ENCODE measurements at places on chromosomes 3 and 15.

DNA sequence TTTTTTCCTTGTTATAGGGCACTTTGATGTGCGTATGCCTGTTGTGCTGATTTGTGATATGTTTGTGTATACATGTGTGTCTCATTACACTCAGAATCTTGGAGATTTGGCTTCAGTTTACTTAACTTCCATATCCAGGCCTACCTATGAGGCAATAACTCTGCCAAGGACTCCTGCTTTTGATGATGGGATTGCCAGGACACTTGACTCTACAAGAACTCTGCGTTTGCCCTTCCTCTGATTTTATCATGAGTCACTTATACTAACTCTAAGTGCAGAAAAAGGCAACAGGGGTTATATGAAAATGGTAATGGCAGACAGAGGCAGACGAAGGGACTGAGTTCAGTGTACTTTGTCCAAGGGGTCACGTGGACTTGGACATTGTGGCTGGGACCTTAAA lies 33.6 kb downstream of the MCTP2 start:
- DNase-seq: no peak

DNA sequence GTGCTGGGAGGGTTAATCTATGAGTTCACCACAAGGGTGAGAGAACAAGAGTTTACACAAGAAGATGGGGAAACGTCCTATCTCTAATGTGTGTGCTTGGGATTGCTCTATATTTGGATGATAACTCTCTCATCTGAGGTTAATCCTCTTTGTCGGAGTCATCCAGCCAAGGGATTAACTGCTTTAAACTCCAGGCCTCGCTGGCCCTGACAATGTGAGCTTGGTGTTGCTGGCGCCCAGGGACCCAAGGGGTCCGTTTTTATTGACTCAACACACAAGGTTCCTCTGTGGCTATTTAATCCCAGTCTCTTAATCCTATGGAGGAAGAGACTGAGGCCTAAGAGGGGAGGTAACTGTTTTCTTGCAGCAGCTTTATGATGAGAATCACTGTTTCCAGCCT lies 14.2 kb downstream of the SV2B start:
- DNase-seq: no peak

DNA sequence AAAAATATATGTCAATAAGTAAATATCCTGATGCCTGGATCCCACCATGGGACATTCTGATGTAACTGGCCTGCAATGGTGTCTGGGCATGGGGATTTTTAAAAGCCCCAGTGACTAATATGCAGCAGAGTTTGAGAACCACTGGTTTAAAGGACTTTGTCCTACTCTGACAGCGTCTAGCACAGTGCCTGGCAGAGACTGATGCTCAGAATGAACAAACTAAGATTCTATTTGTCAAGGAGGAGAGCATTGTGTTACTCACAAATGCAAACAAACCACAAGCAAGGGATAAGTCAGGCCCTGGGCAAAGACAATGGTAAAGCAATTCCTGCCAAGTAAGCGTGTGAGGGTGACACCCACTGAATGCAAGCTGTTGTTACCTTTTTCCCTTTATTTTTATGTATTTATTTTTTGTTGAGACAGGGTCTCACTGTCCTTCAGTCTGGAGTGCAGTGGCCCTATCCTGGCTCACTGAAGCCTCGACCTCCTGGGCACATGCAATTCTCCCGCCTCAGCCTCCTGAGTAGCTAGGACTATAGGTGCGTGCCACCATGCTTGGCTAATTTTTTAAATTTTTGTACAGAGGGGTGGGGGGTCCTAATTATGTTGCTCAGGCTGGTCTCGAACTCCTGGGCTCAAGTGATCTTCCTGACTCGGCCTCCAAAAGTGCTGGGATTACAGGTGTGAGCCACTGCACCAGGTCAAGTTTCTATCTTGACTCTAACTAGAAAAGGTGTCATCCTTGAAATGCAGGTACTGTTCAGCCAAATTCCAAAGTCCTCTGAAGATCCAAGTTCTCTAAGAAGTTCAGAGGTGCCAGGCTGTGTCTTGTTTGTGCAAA lies 909 bp upstream of the GPD1L start:
- DNase-seq: no peak

GRCh38 chr3:128491691-128491940 lies 1.4 kb downstream of the GATA2 start:
- no peak for DNase-seq

DNA sequence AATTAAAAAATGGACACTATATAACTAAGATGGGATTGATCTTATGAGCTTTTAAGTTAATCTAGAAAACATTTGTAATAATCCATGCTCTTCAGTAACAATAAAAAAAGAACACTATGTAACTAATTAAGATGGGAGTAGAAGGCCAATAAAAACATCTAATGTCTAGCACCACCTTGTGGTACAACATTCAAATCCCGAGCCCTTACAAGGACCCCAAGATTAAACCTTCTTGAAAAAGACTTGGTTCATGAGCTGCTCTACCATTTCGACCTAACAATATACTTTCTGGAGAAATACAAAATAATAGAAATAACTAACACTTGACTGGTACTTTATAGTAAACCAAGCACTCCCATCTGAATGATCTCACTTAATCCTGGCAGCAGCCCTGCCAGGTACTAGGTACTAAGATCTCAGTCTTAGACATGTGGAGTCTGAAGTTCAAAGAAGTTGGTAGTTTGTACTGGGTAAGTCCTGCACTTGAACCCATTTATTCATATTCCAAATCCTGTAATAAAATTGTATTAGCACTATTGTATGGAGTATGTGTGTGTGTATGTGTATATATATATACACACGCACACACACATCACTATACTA lies 21.8 kb downstream of the METTL6 start:
- no peak for DNase-seq

DNA sequence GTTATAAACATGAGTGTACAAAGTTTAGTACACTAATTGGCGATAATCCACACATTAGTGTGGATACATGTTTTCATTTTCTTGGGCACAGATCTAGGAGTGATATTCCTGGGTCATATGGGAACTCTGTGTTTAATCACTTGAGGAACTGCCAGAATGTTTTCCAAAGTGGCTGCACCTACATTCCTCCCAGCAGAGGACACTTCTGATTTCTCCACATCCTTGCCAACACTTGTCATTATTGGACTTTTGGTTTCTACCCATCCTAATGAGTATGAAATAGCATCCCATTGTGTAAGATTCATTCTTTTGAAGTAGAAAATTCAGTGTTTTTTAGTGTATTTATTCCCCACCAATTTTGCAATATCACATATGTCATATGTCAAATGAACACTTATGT lies 53.6 kb downstream of the CFAP92 start:
- DNase-seq: no peak

- no peak for DNase-seq
These were observed 78.3 kb upstream of the POLG start for GRCh38 chr15:89412905-89413411.

DNA sequence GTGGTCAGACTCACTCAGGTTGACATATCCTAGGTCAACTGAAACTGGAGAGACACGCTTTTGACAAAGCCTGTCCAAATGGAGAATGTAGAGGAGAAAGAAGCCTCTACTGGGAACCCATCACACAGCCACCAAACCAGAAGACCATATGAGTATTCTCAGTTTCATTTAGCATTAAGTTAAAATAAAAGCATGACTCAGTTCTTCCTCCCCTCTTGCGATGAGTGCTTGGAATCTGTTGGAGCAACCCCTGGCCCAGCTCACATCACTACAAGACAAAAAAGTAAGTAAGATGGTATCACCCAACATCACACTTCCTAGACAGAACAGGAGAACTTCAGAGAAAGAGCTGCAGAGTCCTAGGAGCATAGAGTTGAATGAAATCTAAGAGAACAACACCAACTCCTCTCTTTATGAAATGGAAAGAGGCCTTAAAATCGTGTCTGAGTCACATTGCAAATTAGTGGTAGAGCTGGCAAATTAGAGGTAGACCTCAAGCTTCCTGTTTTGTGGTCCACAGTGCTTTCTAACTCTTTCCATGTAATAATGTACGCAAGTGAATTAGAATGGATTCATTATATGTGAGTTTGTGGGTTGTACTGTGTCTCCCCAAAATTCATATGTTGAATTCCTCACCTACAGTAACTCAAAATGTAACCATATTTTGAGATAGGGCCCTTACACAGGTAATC lies 51.2 kb downstream of the FGF12 start:
- DNase-seq: no peak

DNA sequence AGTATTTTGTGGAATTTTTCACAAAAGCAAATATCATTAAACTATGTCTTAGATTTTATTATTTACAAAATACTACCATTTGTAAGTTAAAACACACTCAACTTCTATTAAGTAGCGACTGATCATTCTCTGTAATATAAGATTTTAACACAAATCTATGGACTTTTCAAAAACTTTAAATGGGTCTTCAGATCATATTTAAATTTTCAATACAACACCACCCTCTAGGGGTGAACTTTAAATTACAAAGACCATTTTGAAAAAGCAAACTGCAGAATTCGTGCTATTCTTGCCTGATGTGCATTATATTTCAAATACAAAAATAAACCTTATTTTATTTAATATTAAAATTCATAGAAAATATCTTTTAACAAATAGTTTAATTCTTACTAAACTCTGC lies 8.2 kb upstream of the VGLL4 start:
- DNase-seq: no peak

- DNase-seq: no peak
These were observed 43.7 kb upstream of the TUBGCP5 start for GRCh38 chr15:23083115-23083514.

GRCh38 chr3:129413687-129414506 lies 14.5 kb downstream of the EFCAB12 start:
- DNase-seq: no peak

DNA sequence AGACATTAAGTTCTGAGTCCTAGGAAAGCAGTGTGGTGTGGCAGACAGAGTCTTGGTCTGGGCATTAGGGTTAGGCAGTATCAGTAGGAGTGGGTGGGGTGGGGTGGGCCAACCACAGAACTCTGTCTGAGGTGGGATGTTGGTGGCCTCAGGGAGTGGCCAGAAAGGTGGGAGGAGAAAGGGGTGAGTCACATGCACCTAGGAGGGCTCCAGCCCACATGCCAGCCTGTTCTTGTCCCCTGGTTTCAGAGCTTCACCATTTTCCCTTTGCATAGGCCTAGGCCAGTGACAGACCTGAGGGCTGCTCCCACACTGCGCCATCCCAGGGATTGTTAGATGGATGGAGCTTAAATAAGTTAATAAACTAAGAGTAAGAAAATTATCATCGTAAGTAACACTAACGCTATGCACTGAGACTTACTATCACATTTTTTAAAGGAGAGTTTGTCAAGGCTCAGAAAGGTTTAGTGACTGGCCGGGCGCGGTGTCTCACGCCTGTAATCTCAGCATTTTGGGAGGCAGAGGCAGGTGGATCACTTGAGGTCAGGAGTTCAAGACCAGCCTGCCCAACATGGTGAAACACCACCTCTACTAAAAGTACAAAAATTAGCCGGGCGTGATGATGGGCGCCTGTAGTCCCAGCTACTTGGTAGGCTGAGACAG lies 33.8 kb downstream of the DNASE1L3 start:
- no peak for DNase-seq

DNA sequence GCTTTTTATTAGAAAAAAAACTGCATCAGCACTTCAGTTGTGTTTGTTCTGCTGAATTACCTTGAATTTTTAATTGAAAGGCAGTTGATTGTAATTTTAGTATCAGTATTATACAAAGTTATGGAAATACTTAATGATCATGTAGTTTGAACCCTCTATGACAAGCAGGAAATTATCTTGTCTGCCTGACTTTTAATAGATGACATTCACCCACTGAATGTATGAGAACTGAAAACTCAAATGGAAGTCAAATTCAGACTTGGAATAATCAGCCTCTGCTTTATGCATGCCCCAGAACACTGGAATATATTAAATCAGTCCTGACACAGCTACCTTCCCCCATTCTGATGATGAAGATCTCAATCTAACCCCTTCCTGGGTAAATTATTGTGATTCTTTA lies 73.5 kb downstream of the SLC49A4 start:
- DNase-seq: no peak

DNA sequence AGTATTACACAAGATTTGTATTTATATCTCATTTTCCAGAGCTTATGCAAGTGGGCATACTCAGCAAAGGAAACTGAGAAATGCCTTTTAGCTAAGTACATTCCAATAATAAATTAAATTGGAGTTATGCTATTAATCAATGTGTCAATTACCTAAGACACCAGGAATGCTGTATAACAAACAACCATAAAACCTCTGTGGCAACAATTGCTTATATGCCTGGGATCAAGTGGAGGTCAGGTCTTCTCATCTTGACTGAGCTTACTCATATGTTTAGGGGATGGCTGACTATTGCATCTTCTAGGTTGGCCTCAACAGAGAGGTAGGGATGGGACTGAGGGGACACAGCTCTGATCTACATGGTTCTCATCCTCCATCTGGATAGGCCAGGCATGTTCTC lies 30.7 kb downstream of the CD200R1L start:
- DNase-seq: no peak

- DNase-seq: no peak
These were observed at the start of gene UBA7 for GRCh38 chr3:49813497-49814174. Gene UBA7 (minus strand): TSS chr3:49813953. CDS start chr3:49813787, 166 bp downstream.

DNA sequence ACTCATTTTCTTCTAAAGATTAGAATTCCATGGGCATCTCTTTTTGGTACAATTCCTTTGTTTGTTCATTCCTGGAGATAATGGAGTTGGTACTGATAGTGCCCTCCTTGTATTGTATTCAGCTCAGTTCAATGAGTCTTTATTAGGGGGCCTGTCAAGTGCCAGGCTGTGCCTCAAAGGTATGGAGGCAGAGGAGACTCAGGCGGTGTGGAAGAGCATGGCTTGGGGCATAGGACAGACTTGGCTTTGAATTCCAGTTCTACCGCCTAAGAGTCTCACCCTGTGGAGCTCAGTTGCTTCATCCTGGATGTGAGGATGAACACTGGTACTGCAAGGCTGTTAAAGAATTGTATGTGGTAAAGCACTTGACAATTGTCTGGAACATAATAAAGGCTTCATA lies 196.6 kb upstream of the IL12A start:
- no peak for DNase-seq

DNA sequence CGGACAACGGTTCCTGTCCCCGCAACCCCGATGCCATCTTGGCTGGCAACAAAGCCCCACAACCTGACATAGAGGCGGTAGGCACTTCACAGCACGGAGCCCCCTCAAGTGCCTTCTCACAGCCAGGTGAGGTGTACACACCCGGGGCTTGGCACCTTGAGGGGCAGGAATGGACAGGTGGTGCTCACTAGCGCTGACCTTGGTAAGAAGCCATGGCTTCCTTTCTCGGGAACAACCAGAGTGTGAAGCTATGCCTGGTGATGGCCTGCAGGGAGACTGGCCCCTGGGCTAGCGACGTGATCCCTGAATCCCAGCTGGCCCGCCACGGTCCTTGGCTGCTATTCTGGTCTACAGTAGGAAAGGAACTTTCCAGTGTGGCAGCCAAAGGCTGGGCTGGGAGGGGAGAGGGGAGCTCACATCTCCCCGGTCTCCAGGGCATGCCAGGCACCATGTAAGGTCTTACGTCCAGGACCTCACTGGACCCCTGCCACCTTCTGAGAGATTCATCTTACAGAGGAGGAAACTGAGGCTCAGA lies 70.6 kb upstream of the RPL32 start:
- no peak for DNase-seq

GRCh38 chr15:63539521-63539920 lies 35.1 kb downstream of the USP3 start:
- DNase-seq: no peak

GRCh38 chr15:38877471-38877870 lies 312.9 kb upstream of the RASGRP1 start:
- DNase-seq: no peak

- DNase-seq: no peak
These were observed 62.0 kb downstream of the TMCC1 start for GRCh38 chr3:129831503-129831902.

All from CD4-positive, alpha-beta T cell (primary cell).